Activated naive CD8-positive, alpha-beta T cell treated with anti-CD3 and anti-CD28 coated beads, Interleukin-2, amount 10 ng/mL, durations not matched to agents 7 days and 5 days (primary cell): ENCODE measurements at places on chromosomes 1 and 21. TPM values are rescaled to one million over a fixed set of nuclear protein-coding genes. Genes with fewer than 3 reads are reported as not detected.
A peak's percentile ranks its signal among the peaks of the same experiment; 100 is the strongest.

- no peaks in the 10 kb centered on the region for H3K36me3 ChIP-seq
- H3K4me3 ChIP-seq: no peak overlapping the region
- peaks cover 31% of the 10 kb centered on the region for H3K27me3 ChIP-seq
- DNase-seq: no peak
- H3K27ac ChIP-seq: no peak overlapping the region
These were observed 11.5 kb upstream of the S100A2 start for GRCh38 chr1:153577138-153577537.

- peaks cover 11% of the 10 kb centered on the region for H3K4me1 ChIP-seq
- H3K4me3 ChIP-seq: no peak overlapping the region
- H3K36me3 ChIP-seq: peaks cover 34% of the 10 kb centered on the region
- DNase-seq: no peak
These were observed 18.1 kb downstream of the ARHGEF2 start for GRCh38 chr1:155960081-155960745.

GRCh38 chr1:226877669-226878068, 7.3 kb downstream of the PSEN2 start:
- H3K4me3 ChIP-seq: no peak overlapping the region
- no peak overlapping the region for H3K27ac ChIP-seq
- H3K36me3 ChIP-seq: peaks cover 4% of the 10 kb centered on the region
- no peaks in the 10 kb centered on the region for H3K27me3 ChIP-seq
- no peak for DNase-seq

DNA sequence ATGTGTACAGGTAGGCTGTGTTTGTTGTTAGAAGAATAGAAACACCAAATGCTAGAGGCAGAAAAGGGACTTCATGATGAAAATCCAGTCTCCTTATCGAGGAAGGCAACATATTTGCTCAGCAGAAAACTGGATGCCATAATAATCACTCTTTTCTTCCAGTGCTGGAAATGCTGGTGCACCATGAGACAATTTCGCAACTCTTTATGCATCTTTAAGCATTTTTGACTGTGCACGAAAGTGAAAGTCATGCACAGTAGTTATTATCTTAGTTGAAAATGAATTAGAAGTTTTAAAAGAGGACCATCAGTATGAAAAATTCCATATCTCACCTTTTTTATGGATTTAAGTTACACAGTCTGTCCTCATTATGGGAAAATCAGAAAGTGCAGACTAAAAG, 29.1 kb downstream of the SMYD2 start:
- no peaks in the 10 kb centered on the region for H3K27me3 ChIP-seq
- H3K4me1 ChIP-seq: peaks cover 14% of the 10 kb centered on the region
- H3K36me3 ChIP-seq: peaks cover 5% of the 10 kb centered on the region
- no peak for DNase-seq
- peak overlapping the region; percentile 17 for H3K27ac ChIP-seq
- H3K4me3 ChIP-seq: peak overlapping the region; percentile 41

DNA sequence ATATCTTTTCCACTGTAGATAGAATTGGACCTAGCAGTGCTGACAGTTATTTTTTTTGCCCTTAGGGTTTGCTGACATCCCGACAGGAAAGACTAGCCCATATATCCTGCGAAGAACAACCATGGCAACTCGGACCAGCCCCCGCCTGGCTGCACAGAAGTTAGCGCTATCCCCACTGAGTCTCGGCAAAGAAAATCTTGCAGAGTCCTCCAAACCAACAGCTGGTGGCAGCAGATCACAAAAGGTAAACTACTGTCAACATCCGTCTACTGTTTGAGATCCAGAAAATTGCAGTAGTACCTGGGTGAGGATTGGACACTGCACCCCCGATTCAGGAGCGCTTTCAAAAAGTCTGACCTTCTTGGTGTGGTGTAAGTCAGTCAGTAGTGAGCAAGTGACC, 55.8 kb downstream of the CENPF start:
- H3K36me3 ChIP-seq: peaks cover 59% of the 10 kb centered on the region
- DNase-seq: no peak
- H3K27me3 ChIP-seq: no peaks in the 10 kb centered on the region
- no peaks in the 10 kb centered on the region for H3K4me1 ChIP-seq
- no peak overlapping the region for H3K27ac ChIP-seq

- DNase-seq: no peak
- no peaks in the 10 kb centered on the region for H3K27me3 ChIP-seq
- H3K36me3 ChIP-seq: no peaks in the 10 kb centered on the region
- H3K27ac ChIP-seq: no peak overlapping the region
- H3K4me3 ChIP-seq: no peak overlapping the region
These were observed 207.6 kb upstream of the NFIA start for GRCh38 chr1:60874718-60875117.

The SYT11 gene
- total RNA-seq: 15.1 TPM

- no peak for DNase-seq
- H3K36me3 ChIP-seq: peaks cover 6% of the 10 kb centered on the region
- H3K27ac ChIP-seq: no peak overlapping the region
- peaks cover 3% of the 10 kb centered on the region for H3K4me1 ChIP-seq
- H3K4me3 ChIP-seq: no peak overlapping the region
- H3K27me3 ChIP-seq: no peaks in the 10 kb centered on the region
These were observed 1093.6 kb upstream of the B3GALT2 start for GRCh38 chr1:194279975-194280374.

The C4BPA gene
- total RNA-seq: not detected

The SZRD1 gene
- 147 TPM for total RNA-seq

GRCh38 chr1:10056599-10056987, 23.8 kb downstream of the UBE4B start:
- H3K27me3 ChIP-seq: no peaks in the 10 kb centered on the region
- DNase-seq: no peak
- H3K27ac ChIP-seq: no peak overlapping the region
- peaks cover 5% of the 10 kb centered on the region for H3K36me3 ChIP-seq

The DIRAS3 gene
- total RNA-seq: not detected
